ENCODE measurements at places on chromosomes 12 and 14.
A peak's percentile ranks its signal among the peaks of the same experiment; 100 is the strongest.

GRCh38 chr12:6936636-6937480 is 6.8 kb upstream of the RNU7-1 start:
- DNase-seq = peak; percentile 53

- no peak for DNase-seq
Measured at GRCh38 chr12:6626654-6627283, 9.0 kb downstream of the LPAR5 start.

DNA sequence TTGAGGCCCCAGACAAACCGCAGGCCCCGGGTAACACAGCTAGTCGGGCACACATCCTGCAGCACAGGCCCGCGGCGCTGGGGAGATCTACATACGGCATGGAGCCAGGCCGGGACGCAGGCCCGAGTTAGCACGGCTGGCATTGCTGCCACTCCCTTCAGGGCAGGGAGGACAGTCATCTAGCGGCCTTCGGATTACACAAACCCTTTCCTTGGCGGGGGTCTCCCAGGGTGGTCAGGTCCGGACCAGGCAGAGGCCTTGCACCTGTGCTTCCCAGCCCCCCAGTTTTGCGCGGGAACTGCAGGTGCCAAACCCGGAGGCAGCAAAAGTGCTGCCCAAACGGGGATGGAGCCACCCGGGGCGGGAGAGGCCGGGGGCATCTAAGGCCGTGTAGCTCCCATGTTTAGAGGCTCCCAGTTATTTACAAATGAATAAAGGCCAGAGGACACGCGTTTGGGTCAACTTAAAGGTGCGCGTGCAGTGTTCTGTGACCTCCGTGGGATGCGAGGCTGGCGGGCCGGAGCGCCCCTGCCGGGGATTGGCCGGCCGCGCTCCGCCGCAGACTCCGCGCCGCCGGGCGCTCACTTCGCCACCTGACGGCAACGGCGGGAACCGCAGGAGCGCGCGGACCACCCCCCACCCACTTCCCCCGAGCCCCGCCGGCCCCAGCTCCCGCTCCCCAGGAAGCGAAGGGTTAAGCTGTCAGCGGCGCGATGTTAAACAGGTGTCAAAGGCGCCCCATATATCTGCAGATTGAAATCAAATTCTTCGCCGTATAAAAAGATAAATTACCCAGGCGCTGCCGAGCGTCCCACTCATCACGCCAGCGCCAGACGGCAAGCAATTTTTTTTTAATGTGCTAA is 18.1 kb downstream of the VSX2 start:
- peak; percentile 35 for DNase-seq

GRCh38 chr14:20587489-20588154 is at the start of gene RNASE11:
TSS of gene RNASE11 (minus strand) at chr14:20588001.
- no peak for DNase-seq

DNA sequence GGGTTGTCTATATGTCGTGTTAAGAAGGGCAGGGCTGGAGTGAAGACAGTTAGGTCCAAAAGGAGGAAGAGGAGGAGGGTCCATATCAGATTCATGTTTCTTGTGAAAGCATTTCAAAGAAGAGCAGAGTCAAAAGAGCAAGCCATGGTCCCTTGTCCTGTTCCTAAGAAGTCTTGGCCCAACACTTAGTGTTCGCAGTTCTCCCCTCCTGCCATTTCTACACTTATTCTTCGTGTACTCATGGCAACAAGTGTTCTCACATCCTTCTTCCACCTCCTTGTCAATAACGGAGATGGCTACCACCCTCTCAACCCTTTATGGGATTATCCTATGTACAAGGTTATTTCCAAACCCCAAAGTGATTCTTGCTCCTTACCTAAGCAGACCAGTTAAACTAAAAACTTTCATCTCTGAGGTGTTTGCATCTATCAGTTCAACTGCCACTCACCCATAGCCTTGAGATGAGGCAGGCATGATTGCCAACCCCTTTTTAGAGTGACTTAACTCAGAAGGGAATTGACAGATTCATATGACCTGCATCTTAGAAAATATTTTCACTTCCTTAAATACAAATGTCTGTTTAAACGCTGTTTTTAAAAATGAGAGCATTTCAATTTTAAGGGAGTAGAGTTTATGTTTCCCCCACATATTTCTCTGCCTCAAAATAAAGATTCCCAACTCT is 19.8 kb upstream of the RNASE2 start:
- DNase-seq = peak; percentile 68

- no peak for DNase-seq
Measured at GRCh38 chr14:98112194-98112780, 1159.7 kb downstream of the BCL11B start.

DNA sequence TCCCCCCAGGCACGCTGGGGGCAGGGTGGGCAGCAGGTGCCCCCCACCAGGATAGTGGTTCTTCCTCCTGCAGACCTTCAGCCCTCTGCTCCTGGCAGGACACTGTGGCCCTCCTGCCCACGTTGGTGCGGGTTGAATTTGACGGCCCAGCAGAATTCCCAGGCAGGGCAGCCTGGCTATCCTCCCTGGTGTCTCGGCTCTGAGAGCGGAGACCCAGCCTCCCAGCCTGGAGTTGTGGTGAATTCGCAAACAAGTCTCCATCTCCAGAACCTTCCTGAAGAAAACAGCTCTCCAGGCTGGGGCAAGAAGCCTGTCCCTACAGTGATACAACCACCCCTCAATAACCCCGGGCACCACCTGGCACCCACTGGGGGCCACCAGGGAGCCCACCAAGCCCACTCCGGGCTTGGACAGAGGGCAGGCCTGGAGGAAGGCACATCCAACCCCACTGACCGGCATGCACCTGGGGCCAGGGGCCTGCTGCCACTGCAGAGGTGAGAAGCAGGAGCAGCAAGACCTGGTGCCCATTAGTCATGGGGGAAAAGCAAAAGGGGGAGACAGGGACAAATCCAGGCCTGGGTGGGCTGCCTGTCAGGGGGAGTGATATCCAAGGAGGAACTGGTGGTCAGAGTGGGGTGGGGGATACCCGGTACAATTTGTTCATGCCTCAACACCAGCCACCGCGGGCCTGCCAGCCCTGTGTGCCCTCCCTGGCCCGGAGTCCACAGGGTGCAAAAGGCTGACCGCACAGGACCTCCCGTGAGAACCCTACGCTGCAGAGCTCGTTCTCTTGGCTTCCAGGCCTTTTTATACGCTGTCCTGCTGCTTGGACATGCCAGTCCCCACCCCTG is 3.6 kb downstream of the ANKRD9 start:
- no peak for DNase-seq

DNA sequence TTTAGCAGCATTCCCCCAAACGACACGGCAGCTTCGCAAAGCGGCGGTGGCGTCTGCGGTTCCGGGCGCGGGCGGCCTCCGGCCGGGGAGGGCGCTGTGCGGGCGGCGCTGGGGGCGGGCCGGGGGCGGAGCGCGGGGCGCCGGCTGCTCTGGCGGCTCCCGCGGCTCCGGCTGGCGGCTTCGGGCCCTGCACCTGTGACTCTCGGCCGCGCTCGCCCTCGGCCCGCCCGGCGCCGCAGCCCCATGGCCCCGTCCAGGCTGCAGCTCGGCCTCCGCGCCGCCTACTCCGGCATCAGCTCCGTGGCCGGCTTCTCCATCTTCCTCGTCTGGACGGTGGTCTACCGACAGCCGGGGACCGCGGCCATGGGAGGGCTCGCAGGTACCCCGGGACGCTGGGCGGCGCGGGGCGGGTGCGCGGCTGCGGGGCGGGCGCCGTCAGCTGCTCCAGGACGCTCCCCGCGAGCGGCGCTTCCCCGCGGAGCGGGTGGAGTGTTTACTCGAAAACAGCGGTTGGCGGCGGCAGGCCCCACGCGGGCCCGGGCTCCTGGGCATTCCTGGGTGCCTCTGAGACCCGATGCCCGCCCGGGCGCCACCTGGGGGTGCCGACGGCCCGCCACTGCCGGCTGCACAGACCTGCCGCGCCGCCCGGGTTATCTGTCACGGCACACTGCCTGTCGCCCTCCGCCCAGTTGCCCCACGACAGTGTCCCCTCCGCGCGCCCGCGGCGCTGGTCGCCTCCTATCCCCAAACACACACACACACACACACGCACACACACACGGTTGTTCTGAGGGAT is at the start of gene SLC48A1:
Gene SLC48A1, plus strand, starts transcription at position 177 of the 796 bp plus-strand sequence. Its CDS starts 67 bp downstream, at position 244.
- peak; percentile 30 for DNase-seq

- no peak for DNase-seq
Measured at GRCh38 chr12:118107011-118107410, 3.2 kb upstream of the VSIG10 start.

DNA sequence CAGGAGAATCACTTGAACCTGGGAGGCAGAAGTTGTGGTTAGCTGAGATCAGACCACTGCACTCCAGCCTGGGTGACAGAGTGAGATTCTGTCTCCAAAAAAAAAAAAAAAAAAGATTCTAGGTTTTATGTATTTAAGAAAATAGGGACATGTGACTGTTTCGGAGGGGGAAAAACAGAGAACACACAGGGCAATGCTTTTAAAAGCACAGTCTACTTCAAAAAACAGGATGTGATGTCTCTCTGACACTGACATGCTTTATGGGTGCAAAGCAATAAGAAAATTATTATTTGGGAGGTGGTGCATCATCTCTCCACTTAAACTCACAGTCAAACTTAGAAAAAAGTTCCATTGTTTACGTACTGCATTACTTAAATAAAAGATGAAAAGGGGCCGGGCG is 28.7 kb downstream of the CLIP1 start:
- no peak for DNase-seq

DNA sequence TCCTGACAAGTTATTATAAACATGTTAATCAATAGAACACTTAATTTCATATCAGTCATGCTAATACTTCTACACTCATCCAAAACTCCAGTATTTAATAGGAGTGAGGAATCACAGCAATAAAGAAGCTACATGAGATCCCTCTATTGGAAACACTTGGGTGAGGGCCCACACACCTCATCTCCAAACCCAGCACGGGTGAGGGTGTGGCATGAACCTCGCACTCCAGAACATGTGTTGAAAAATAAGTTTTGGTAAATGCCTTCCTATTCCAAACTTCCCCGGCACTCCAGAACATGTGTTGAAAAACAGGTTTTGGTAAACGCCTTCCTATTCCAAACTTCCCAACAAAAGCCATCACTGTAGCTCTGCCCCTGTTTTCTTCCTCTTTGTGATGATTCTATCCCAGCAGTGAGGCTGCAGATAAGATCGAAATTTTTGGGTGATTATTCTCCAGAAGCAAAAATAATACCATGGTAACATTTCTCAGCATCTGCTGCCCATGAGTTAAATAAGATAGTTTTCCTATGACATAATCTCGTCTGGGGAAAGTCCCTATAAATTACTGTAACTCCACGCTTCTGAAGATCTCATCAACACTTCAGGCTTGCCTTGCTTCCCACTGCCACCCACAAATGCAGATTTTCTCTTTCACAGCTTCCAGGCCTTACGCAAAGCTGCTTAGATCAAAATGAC is 24.4 kb upstream of the PTPRB start:
- DNase-seq = no peak

- DNase-seq = no peak
Measured at GRCh38 chr14:53355581-53356112, 202.5 kb upstream of the DDHD1 start.

DNA sequence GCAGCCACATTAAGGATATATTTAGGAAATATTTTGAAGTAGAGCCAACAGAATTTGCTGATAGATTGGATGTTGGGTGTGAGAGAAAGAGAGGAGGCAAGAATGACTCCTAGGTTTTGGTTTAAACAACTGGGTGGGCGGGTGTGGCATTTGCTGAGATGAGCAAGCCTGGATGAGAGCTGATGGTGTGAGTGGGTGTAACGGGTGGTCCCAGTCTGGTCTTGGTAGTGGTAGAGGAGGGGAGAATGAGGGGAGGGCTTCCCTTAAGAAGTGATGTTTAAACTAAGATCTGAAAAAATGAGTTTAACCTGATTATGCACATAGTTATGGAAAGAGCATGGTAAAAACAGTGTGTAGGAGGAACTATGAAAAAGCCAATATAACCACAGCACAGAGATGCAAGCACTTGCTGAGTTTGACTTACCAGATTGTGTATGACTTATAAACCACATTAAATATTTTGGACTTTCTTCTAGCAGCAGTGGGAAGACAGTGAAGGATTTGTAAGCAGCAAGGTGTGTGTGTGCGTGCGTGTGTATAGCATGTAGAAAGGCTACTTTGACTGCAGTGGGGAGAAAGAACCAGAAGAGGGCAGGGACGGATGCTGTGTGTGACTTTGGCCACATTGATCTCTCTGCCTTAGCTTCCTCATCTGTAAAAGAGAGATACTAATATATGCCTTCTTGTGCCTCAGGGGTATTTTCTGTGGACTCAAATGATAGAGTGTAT is 139.7 kb downstream of the PRIMA1 start:
- no peak for DNase-seq

DNA sequence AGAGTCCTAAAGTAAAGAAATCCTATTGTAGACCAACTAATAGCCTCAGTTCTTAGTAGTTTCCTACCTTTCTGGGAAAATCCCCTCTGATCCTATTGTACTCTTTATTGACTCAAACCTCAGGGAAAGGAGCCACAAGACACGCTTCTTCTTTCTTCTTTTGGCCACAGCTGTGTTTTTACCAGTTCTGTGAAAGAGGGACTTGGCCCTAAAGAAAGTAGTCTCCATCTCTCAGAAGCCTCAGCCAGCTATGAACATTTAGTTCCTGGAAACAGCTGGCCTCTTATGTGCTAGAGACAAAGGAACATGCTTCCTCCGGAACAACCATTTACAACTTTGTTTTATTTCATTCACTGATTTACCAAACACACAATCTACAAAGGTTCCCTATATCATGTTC is 66.1 kb upstream of the ARID2 start:
- peak; percentile 27 for DNase-seq

- DNase-seq = no peak
Measured at GRCh38 chr12:124222368-124223245, 72.3 kb upstream of the RFLNA start.

DNA sequence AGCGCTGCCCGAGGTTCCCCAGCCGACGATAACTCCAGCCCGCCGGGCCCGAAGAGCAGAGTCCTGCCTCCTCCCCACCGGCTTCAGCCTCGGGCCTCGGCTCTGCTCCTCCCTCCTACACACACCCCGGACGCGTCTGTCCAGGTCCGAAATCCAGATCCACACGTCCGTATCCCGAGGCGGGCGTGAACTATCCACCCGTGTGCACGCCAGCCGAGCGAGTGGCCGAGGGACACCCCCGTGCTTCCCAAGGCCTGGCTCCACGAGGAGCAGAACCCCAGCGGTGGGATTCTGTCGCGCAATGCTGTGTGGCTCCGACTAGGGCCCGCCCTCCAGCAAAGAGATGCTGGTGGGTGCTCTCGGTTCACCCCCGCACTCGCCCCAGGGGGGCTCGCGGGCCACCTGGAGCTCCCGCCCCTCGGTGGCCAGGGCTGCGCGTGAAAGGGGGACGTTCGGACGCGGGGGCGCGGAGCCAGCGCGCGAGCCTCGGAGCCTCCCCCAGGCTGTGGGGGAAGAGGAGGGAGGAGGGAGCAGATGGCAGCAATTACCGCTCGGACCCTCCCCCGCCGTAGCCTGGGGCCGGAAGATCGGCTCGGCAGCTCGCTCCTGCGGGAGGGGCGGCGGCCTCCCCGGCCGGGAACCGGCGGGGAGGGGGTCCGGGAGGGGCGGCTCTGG is 18.9 kb upstream of the ANKRD33 start:
- no peak for DNase-seq

GRCh38 chr14:100296106-100296651 is 10.1 kb downstream of the SLC25A29 start:
- DNase-seq = peak; percentile 36

GRCh38 chr12:15045451-15045850 is 72.6 kb downstream of the PDE6H start:
- no peak for DNase-seq

GRCh38 chr14:67574156-67574555 is 25.9 kb downstream of the PIGH start:
- DNase-seq = no peak
